Renal cortex interstitium (tissue), 15 donors: ENCODE measurements at places on chromosomes 3 and 15. TPM values are rescaled to one million over a fixed set of nuclear protein-coding genes. Genes with fewer than 3 reads are reported as not detected.

GRCh38 chr3:41598402-41599126 lies 363.3 kb downstream of the ULK4 start:
- DNase-seq = peak; percentile 37

GRCh38 chr3:120498556-120499346 lies 48.0 kb upstream of the FSTL1 start:
- peak; percentile 84 for DNase-seq

FYCO1 gene
- polyA plus RNA-seq = 17.6 TPM

- DNase-seq = no peak
These were observed 10.8 kb upstream of the VPS33B start for GRCh38 chr15:91032919-91033803.

DNA sequence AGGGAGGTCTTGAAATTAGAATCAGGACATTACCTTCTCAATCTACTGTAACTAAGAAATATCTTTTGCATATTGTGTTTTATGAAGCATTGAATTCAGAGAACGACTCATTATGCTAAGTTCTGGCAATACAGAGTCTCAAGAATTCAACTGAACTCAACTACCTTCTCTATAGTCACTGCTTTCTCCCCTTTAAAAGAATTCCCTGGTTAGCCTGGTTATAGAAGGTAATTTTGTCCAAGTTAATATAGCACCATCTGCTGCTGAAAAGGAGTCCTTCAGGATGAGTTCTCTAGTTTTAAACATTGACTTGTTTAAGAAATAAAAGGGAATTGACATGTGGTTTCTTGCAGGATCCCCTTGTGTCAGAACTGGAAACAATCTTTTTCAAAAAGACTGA lies 60.2 kb downstream of the IL16 start:
- no peak for DNase-seq

WDR49 gene
- polyA plus RNA-seq = 1.9 TPM

GOLGA6B gene
- 0.09 TPM for polyA plus RNA-seq

- no peak for DNase-seq
These were observed 12.3 kb upstream of the PDZRN3 start for GRCh38 chr3:73637042-73637441.

- no peak for DNase-seq
These were observed 51.5 kb upstream of the CFAP20DC start for GRCh38 chr3:59101231-59101736.

GRCh38 chr3:73508330-73508954 lies 116.3 kb downstream of the PDZRN3 start:
- DNase-seq = no peak

DNA sequence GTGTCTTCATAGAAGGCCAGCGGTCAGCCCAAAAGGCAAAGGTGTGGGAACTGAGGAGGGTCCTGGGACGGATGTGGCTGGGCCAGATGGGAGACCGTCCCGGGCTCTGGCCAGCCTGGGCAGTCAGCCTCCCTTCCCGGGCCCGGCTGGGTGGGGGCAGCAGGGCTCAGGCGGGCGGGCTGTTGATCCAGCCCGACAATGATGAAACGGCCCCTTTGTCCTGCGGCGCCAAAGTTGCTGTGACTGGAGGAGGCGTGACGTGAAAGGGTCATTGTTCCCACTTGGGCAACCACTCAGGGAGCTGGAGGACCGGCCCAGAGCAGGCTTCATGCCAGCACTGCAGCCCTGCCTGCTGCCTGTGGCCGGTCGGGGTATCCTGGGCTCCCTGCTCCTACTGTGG lies 16.5 kb downstream of the DUSP7 start:
- DNase-seq = no peak

- no peak for DNase-seq
These were observed 83.8 kb upstream of the SAMMSON start for GRCh38 chr3:69915726-69916125.

DNA sequence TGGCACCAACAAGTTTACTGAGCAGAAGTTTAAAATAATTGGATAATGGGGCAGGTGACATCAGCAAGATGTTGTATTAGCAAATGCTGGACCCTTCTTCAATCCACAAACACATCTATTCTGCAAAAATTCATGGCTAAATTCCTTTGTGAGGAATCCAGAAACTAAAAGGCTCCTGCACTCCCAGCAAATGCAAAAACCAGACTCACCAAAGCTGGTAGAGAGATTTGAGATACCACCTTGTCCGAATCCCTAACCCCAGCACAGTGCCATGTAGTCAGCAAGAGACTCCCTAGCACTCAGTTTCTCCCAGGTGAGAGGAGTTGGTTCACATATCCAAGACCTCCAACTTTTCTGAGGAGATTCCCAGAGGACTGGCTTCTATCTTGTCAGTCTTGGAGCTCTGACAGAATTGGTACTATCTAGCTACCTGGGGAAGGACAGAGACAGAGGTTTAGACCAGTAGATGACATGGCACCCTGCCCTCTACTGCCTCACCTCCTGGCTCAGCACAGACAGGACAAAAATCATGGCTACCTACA lies 21.8 kb downstream of the GREM1 start:
- no peak for DNase-seq

FMN1 gene
- polyA plus RNA-seq = 16.9 TPM

- DNase-seq = no peak
These were observed 81.7 kb downstream of the MSL2 start for GRCh38 chr3:136114421-136114820.

DNA sequence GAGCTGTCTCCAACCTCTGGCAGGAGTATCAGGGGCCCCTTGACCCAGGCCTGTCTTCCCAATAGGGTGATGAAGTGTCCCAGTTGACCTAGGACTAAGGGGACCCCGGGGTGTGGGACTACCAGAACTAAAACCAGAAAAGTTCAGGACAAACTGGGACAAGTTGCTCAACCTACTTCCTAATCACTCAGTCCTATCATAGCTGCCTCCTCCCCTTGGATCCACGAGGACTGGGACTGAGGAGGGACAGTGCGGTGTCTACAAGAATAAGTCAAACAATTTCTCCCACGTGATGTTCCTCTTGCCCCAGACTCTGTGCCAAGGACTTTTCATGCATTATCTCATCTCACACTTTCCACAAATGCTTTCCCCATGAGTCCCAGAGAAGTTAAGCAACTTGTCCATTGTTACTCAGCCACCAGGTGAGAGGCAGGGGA lies 49.4 kb upstream of the SLCO2A1 start:
- DNase-seq = no peak

PLXNA1 gene
- polyA plus RNA-seq = 33.7 TPM

HRH1 gene
- 2.3 TPM for polyA plus RNA-seq

DNA sequence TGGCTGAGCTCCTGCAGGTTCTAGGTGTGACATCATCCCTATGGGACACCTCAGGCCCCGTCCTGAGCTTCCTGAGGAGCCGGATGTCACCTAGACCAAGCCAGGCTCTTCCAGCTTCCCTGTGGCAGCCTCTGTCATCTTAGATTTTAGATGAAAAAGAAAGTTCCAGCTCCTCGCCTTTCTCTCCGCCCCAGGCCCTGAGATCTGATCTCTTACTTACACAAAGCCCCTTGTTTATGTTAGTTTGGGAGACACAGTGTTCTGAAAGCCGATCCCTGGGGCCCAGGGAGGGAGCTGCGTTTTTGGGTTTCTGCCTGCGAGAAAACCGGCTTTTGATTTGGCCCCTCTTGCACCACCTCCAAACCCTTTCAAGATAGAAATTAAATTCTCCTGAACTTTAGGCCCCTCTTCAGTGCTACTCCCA lies 40.2 kb upstream of the FAM107A start:
- no peak for DNase-seq

SKOR1 gene
- 0.37 TPM for polyA plus RNA-seq

DNA sequence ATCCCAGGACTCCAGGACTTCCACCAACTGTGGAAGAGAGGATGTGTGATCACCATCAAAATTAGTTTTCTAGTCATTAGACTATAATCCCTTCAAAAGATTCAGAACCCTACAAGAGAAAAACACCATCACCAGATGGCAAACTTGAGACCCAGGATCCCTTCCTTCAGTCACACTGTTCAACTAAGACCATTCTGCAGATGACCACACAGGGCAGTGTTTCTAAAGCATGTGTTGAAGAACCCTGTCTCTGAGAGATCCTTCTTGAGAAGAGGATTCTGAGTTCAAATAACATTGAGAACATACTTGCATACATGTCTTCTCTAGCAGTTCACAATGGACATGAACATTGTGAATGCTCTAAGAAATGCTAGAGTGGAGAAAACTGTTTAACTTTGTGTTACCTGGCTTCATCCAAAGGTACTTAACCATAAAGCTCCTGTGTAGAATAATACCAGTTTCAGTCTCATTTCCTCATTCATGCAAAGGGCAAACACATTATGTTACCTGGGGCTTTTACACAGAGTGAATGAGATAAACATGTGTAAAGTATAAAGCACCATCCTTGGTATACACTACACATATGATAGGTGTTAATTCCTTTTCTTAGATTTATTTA lies 2.4 kb upstream of the ADGRG7 start:
- DNase-seq = no peak

DNA sequence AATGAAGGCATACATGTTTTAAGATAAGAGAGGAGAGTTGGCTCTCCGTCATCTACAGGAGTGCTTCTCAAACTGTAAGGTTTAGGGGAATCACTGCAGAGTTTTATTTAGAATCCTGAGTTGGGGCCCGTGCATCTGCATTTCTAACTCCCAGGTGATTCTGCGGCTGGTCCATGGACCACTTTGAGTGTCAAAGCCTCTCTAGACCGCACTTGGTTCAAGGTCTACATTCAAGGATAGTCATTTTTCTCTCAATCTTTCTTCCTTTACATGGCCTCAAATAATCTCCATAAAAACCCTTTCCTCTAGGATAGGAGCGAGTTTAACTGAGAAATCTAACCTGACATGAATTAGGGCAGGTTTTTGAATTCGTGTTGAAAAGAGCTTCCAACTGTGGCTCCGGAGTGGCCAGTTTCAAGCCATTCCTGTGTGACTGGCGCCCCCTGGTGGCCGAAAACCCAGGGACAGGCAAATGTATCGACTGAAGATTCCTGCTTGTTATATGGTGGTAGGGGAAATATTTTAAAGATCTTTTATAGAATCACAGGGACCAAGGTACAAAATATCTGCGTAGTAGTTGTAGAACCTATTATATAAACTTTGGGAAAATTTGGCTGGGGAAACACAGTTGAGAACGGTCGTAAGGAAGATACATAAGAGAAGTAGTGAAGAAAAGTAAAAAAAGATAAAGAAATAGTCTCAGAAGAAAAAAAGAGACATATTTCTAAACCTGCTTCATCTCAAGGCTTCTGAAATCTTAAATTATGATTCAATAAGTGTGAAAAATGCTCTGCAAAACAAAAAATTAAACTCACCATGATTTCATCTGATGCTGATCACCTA lies 11.9 kb downstream of the GABRR3 start:
- peak; percentile 71 for DNase-seq

GRCh38 chr3:184592371-184593219 lies 31.0 kb downstream of the EPHB3 start:
- DNase-seq = no peak

PXK gene
- polyA plus RNA-seq = 31.2 TPM

- DNase-seq = no peak
These were observed 783.3 kb downstream of the ZPLD1 start for GRCh38 chr3:103218146-103218545.

GRCh38 chr3:64445109-64445943 lies 220.1 kb upstream of the PRICKLE2 start:
- DNase-seq = peak; percentile 62

DNA sequence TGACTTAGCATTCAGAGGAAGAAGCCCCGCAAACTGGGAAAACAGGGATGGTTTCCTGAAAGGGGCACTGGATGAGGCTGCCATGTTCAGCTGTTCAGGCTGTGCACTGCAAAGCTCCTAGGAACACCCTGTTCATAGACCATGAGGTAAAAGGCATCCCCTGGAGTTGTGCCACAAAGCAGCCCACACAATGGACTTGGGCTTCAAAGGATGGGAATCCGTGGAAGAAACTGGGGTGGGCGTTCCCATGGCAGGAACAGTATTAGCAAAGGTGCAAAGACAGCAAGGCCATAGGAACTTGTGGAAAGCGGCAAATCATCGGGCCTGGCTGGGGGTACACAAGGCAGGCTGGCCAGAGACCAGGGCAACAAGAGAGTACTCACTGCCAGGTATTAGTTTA lies 8.9 kb downstream of the OXTR start:
- DNase-seq = no peak

KBTBD13 gene
- 0.03 TPM for polyA plus RNA-seq

DNA sequence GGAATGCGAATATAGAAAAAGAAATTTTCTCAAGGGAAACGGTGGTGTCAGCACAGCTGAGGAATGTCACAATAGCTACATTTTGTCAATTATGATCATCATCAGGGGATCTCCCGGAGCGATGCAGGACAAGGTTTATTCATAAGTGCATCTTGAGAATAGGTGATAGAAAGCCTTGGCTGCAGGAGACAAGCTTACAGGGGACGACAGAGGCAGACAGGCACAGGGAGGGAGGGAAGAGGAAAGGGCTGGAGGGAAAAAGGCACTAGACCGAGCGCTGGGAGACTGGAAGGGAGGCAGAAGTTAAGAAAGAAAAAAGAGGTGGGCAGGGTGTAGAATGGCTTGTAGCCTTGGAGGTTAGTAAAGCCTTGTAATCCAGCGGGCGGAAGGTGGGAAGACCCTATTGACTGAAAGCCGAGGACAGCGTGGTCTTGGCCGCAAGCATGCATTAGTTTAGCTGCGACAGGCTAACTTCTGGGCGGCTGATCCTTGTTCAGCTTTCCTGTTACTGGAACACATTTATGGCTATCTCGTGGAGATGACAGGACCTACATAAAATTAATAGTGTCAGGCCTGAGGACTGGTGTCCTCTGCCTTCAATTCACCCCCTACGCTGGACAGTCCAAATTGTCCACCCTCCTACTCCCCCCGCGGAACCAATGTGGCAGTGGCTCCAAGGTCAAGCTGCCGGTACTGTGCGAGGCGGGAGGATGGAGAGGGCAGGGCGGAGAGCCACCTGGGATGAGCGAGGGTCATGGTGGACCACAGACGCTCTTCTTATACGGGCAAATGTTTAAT lies 1.4 kb upstream of the NECTIN3 start:
- no peak for DNase-seq

GRCh38 chr3:122555275-122556071 lies 8.6 kb downstream of the PARP9 start:
- no peak for DNase-seq

DNA sequence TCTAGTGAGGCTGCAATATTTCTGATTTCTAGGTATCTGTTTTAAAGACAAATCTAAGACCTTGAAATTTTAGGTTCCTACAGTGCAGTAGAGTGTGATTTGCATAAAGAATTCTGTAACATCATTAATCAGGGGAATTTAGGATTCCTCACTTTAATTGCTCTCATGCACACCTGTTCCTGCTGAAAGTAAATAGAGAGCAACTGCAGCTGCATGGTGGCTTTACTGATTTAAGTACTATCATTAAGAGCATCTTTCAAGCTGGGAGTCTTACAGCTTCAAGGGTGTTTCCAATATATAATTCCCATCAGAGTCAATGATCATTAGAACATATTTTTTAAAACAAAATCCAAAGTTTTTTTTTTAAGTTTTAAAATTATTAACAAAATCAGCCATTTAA lies 36.0 kb upstream of the C3orf70 start:
- no peak for DNase-seq
